ENCODE measurements at places on chromosomes 12 and 14.
A peak's percentile ranks its signal among the peaks of the same experiment; 100 is the strongest.

DNA sequence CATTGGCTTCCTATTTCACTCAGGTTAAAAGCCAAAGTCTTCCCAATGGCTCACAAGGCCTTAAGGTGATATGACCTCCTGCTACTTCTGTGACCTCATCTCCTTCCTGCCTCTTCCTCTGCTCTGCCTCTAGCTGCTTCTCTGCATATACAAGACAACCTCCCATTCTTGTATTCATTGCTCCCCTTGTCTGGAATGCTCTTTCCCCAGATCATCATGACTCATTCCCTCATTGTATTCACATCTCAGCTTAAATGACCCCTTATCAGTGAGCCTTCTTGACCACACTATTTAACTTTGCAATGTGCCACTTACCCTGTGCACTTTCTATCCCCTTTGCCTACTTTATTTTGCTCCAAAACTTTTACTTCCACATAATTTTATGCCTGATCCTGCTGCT, 90.2 kb downstream of the PPP1R12A start:
- no peak for DNase-seq

DNA sequence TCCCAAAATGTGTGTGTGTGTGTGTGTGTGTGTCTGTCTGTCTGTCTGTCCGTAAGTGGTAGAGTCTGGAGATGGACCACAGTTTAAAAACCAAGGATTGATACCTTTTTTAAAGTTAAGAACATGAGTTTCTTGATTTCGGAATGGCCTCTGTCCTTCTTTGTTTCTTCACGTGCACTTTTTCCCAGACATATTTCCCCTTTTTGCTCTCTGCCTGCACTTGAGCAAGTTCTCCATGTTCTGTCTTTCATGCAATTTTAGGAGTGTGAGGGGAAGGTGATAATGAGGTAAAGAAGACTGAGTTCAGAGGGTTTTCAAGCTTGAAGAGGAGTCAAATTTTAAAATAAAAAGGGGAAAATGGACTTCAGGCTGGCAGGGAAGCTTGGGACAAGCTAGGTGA, 12.7 kb downstream of the OLR1 start:
- DNase-seq, result no peak

DNA sequence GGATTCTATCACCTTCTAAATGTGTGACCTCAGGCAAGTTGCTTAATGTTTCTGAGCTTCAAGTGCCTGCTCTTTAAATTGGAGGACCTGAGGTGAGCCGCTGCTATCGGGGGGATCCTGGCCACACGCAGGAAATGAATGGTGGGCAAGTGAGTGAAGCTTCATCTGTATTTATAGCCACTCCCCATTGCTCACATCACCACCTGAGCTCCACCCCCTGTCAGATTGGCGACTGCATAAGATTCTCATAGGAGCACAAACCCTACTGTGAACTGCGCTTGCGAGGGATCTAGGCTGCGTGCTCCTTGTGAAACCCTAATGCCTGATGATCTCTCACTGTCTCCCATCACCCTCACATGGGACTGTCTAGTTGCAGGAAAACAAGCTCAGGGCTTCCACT, 158.6 kb upstream of the CCND2 start:
- no peak for DNase-seq

DNA sequence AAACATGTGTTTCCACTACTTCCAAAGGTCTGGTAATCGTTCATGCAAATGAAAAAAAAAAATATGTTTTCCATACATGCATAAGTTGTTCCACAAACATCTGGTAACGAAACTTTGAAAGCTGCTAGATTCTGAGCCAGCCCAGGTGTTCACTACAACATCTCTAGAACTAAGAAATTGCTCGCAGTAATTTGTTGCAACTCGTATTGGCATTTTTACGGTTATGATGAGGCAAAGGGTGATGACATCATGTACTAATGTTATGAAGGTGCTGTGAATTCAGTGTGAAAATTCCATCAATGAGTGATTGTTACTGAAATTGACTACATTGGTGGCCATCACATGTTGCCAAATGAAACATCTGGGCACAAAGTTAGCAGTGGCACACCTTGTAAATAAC, 31.9 kb upstream of the CCDC91 start:
- no peak for DNase-seq

GRCh38 chr14:21347201-21347600, 36.6 kb downstream of the SUPT16H start:
- no peak for DNase-seq

GRCh38 chr12:95802482-95803270, 12.1 kb upstream of the NTN4 start:
- no peak for DNase-seq

DNA sequence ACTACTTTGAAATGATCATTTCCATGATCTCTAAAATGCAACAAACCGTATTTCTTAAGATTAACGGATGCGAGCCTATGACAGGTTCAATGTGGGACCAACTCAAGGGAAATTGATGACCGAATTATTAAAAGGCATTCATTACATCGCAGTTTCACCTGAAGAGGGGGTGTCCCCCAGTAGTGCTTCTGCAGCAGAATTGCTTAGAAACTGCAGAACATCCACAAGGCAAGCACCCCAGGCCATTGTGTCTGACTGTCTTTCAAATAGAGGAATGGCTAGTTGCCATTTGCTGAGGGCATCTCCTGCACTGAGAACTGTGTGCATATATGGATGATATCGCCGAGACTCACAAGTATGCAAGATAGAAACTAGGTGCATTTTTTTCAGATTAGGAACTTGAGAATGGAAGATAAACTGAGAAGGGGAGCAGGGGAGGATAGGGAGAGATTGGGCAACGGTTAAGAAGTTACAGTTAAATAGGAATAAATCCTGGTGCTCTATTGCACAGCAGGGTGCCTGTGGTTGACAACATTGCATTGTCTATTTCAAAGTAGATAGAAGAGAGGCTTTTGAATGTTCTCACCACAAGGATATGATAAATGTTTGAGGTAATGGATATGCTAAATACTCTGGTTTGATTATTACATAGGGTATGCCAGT, 234.3 kb upstream of the PLEKHG7 start:
- no peak for DNase-seq

DNA sequence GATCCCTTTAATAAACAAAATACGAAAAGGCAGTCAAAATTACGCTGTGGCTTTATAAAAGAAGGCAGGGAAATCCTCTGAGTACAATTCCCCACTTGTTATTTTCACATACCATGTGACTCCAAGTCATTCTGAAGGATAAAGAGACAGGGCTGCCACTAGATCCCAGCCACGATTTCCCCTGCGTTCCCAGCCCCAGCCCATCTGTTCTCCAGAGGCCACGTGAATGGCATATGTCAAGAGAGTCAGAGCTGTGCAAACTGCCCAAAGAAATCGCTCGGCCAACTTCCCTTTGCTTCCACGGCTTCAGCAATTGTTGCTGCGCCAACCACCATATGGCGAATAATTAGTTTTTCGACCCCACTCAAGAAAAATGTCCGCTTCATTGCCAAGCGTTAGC, 161.3 kb downstream of the C12orf42 start:
- DNase-seq, result peak; percentile 9

- no peak for DNase-seq
These were observed 106.0 kb upstream of the SFSWAP start for GRCh38 chr12:131604859-131605258.

- no peak for DNase-seq
These were observed 88.3 kb downstream of the LRRK2 start for GRCh38 chr12:40312982-40313576.

GRCh38 chr12:28759333-28759732, 389.7 kb upstream of the FAR2 start:
- DNase-seq, result no peak

GRCh38 chr14:21999402-21999801, 325.8 kb upstream of the OR4E1 start:
- DNase-seq, result no peak

- no peak for DNase-seq
These were observed 19.8 kb downstream of the TMEM253 start for GRCh38 chr14:21120686-21121085.

- DNase-seq, result no peak
These were observed 123.1 kb upstream of the PRMT8 start for GRCh38 chr12:3367750-3368444.

GRCh38 chr12:114649585-114649984, 34.4 kb downstream of the TBX3 start:
- no peak for DNase-seq

GRCh38 chr12:47748899-47749298, 9.8 kb downstream of the RAPGEF3 start:
- DNase-seq, result no peak

DNA sequence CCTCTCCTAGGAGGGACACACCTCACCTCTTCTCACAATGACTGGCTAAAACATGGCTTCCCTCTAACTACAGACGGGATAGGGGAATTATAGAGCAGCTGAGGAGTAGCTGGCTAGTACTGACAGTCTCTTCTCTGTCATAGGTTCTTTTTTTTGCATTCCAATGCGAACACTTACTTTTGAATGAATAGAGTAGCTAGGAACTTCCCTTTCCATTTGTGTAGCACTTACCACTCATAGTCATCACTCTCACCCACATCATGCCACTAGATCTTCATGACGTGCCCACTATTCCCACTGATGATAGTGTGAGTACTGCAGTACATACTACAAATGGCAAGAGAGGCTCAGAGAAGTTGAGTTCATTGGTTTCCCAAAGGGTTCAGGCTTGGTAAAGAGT, 143.9 kb upstream of the HIF1A start:
- no peak for DNase-seq

GRCh38 chr12:133234971-133235370, 706 bp downstream of the ANHX start:
- no peak for DNase-seq

DNA sequence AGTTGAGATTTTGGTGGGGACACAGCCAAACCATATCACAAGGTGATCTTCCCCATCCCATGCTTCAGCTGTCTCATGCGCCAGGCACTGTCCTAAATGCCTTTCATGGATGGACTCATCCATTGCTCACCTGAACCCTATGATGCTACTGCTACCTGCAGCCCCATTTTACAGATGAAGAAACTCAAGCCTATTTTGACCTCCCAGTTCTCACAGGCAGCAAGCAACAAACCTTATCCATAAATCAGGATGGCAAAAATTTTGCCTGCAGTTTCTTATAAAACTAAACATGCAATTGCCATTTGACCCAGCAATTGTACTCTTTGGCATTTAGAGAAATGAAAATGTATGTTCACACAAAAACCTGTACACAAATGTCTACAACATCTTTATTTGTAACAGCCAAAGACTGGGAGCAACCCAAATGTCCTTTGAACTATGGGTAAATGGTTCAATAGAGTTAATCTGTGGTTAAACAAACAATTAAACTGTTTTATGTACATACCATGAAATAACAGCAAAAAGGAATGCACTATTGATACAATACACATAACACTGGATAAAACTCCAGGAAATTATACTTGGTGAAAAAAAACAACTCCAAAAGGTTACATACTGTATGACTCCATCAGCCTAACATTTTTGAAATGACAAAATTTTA, 2.6 kb downstream of the NT5DC3 start:
- DNase-seq, result no peak

GRCh38 chr14:93870377-93870776, 56.8 kb upstream of the FAM181A start:
- DNase-seq, result no peak

DNA sequence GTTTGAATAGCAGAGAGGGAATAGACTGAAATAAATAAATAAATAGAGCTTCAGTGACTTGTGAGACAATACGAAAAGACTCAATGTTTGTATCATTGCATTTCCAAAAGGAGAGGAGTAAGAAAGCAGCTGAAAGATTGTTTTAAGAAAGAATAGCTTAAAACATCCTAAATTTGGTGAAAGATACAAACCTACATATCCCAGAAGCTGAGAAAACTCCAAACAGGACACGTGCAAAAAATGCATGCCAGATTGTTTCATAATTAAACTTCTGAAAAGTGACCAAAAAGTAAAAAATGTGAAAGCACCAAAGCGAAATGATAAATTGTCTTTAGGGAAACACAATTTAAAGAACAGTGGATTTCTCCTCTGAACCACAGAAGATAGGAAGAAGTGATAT, 711.0 kb downstream of the AACS start:
- DNase-seq, result no peak

- no peak for DNase-seq
These were observed 1.2 kb downstream of the ZNF410 start for GRCh38 chr14:73887694-73888459.

DNA sequence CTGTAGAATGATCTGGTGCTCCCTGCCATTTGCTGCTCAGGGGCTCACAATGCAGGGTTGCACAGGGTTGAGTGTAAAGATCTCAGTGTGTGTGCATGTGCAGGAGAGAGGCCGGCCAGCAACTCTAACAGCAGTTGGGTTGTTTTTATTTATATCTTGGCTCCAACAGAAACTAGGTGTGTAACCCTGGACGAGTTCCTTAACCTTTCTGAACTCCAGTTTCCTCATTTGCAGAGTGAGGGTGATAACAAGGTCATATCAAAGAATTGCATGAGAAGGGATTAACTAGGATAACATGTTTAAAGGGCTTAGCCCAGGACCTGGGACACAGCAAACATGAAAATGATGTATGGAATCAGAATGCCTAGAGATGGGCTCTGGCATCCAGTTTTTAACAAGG, 14.8 kb upstream of the JDP2 start:
- DNase-seq, result no peak

- DNase-seq, result no peak
These were observed 6.5 kb upstream of the OR4E1 start for GRCh38 chr14:21680072-21680471.

DNA sequence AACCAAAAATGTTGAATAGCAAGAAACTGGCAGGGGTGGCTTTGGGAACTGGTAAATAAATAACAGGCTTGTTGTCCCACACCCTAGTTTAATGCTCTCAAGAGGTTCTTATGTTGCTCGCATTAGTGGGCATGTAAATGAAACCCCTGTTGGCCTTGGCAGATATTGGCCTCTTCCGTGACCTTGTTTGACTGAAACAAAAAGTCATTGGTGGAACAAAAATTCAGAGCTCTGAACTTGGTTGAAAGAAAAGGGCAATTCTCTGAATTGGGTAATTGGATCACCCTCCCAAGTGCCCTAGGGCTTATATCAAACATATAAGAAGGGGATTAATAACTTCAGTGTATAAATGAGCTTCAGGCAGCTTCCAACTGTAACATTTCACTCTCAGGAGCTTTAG, 426.2 kb downstream of the ZFP36L1 start:
- DNase-seq, result no peak

GRCh38 chr12:120584343-120585149, 3.3 kb upstream of the POP5 start:
- no peak for DNase-seq

GRCh38 chr14:75283162-75283832, 4.7 kb downstream of the FOS start:
- DNase-seq, result no peak

DNA sequence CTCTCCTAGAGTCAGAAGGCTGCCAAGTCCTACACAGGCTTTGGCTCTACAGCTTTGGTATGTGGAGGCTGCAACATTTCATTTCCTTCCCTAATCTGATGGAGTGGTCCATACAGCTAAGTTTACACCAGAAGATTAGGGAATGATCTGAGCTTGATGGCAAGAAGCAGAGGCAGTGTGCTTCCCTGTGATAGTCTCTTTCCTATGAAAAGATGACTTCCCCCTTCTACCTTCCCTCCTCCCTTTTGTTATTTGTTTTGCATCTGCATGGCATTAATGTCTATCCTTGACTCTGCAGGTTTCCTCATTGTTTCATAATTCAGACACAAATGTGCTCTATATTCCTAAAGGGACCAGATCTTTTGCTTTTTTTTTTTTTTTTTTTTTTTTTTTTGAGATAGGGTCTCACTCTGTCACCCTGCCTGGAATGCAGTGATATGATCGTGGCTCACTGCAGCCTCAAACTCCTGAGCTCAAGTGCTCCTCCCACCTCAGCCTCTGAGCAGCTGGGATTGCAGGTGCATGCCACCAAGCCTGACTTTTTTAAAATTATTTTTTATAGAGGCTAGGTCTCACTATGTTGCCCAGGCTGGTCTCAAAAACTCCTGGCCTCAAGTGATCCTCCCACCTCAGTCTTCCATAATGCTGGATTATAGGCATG, 76.3 kb downstream of the GRIP1 start:
- no peak for DNase-seq

All from amygdala (tissue), 56 donors.